ENCODE measurements at places on chromosomes 5 and 9.
A peak's percentile ranks its signal among the peaks of the same experiment; 100 is the strongest.

DNA sequence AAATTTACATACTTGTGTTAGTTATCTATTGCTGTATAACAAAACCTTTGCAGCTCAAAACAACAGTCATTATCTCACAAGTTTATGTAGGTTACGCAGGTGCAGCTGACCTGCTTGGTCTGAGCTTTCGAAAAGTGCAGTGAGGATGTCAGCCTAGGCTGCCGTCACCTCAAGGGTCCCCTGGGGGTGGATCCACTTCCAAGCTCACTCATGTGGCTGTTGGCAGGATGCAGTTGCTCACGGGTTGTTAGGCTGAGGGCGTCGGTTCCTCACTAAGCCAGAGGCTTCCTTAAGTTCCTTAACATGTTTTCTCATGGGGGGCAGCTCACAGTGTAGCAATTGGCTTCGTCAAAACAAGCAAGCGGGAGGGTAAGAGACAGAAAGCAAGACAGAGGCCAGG is 139.8 kb downstream of the DOCK8 start:
- DNase-seq, result no peak

GRCh38 chr9:19870988-19871387 is 82.2 kb upstream of the SLC24A2 start:
- no peak for DNase-seq

DNA sequence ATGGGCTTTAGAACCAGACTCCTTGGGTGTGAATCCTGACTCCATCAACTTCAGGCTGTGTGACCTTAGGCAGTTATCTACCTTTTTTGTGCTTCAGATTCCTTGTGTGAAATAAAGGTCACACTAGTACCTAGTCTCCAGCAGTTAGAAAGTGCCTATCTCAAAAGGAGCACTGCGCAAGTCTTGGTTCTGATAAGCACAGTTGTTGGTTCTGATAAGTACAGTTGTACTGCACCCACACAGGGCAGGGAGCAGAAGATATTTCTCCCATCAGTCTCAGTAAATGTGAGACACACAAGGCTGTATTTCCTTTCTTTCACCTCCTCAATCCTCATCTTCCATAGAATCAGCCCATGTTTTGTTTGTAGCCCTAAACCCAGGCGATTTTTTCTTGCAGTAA is 116.6 kb upstream of the DPYSL3 start:
- no peak for DNase-seq

GRCh38 chr9:88388886-88389605 is 802 bp downstream of the SPIN1 start:
- DNase-seq, result peak; percentile 8

GRCh38 chr5:149224282-149224681 is 47.4 kb upstream of the AFAP1L1 start:
- no peak for DNase-seq

GRCh38 chr9:120030847-120031246 is 549.1 kb downstream of the CDK5RAP2 start:
- DNase-seq, result no peak

GRCh38 chr9:106069241-106069640 is 374.9 kb downstream of the TMEM38B start:
- no peak for DNase-seq

- no peak for DNase-seq
Measured at GRCh38 chr9:88733651-88734421, 198.9 kb downstream of the NXNL2 start.

DNA sequence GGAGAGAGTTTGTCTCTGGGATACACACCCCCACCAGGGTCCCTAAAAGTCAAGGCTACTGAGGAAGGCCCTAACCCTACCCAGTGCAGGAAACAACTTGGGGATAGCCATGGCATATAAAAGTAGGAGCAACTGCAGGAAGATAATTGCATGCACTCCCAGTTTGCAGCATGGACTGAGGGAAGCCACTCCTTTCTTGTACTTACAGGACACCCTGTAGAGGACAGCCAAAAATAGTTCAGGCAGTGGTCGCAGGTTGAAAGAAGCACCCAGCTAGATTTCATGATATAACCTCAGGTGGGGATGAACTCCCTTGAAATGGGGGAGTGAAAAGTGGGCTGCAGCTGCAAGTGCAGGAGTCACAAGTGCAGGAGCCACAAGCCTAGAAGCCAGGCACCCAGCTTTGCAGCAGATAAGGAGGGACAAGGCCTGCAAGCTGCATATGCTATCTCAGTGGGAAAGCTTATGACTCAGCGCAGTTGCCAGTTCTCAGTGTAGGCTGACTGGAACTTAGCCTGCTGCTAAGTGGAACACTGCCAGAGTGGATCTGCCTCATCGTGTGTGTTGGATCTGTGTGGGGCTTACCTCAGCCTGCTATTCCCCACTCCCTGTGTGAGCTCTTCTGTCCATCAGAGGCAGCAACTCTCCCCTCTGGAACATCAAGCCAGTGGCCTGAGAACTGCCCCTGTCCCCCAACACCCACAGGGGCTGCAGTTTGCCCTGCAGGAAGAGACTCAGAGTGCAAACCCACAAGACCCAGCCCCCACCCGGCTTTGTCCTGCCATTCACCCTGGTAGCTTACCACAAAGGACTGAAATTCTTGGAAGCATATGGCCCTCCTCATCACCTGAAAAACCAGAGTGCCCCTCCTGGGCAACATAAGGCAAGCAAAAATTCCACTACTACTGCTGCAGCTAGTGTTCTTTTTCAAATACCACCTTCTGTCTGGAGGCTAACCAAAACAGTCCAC is 42.7 kb downstream of the CYLC2 start:
- DNase-seq, result no peak

DNA sequence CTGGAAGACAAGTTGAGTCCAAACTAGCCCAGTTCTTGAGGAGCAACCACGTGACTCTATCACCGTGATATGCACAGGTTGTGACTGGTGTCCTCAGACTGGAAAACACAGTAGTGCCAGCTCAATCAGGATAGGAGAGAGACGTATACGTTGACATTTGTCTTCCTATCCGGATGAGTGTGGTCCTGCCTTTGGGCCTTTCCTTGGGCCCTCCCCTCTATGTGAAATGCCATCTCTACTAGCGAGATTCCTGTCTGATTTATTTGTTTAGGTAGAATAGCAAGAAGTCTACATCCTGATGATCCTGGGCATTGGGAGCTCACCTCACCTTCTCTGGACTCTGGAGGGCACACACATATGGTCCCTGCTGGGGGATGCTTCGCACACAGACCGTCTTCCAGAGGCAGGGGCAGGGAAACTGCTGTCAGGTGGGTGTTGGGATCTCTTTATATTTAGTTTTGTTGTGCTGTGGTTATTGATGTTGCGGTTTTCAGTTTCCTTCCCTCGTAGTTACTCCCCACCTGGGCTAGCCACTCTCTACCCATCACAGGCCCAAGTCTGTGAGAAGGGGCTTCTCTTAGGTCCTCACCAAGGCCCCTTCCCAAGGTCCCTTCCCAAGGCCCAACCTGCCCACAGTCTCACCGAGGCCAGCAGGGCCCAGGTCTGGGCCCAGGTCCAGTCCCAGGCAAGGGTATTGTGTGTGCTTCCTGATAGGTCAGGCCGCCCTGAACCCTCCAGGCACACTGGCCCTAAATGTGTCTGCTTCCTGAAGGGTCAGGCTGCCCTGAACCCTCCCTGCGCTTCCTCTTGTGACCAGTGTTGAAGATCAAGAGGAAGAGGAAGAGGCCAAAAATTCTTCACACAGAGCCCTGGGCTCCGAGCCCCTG is 19.0 kb upstream of the SPINK4 start:
- DNase-seq, result no peak

DNA sequence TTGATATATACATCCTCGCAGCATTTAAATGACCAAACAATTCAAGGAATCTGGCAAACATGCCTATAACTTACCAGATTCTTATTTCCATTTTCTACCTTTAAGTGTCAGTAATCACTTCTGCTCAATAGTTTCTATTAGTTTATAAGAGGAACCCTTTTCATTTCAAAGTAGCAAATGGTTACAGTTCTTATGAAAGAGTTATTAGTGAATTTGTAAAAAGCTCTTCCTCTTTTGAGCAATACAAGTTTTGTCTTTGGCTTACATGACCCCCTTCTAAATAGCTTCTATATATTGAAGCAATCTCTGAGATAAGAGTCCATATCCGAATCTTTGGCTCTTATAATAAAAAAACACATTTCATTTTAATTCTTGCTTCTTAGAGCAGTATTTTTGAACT is 42.0 kb downstream of the ELL2 start:
- DNase-seq, result no peak

DNA sequence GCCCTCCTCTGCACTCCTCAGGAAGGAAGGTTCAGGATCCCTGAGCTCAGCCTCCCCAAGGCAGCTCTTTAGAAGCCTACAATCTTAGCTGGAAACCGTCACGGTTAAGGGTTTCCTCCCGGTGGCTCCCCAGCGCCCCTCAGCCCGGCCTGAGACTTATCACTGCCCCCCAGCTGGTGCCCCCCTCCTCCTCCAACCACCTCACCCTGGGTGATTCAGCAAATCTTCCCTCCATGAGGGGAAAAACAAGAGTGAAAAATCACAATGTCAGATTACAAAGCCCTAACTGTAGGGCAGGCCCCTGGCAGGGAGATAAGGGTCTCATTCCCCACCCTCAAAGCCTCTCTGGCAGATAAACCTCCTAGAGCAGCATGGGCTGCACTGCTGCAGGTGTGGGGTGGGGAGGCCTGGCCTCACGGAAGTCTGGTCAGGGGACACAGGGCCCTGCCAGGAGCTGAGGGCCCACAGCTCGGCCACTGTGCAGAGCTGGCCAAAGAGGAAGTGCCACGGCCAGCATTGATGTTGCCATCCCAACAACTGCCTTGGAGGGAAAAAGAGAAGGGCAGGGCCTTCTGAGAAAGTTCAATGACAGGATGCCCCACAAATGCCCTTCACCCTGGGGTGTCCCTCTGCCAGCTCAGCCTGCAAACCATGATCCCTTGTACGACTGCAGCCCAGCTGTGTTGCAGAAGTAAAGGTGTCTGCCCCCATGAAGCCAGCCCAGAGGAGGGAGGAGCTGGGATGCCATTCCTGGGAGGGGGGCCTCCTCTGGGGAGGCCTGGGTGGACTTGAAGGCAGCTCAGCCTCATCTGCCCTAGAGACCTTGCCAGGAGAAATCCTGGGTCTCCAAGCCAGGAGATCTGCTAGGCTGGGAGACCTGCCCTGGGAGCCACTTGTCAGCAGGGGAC is 25.9 kb downstream of the GFI1B start:
- no peak for DNase-seq

DNA sequence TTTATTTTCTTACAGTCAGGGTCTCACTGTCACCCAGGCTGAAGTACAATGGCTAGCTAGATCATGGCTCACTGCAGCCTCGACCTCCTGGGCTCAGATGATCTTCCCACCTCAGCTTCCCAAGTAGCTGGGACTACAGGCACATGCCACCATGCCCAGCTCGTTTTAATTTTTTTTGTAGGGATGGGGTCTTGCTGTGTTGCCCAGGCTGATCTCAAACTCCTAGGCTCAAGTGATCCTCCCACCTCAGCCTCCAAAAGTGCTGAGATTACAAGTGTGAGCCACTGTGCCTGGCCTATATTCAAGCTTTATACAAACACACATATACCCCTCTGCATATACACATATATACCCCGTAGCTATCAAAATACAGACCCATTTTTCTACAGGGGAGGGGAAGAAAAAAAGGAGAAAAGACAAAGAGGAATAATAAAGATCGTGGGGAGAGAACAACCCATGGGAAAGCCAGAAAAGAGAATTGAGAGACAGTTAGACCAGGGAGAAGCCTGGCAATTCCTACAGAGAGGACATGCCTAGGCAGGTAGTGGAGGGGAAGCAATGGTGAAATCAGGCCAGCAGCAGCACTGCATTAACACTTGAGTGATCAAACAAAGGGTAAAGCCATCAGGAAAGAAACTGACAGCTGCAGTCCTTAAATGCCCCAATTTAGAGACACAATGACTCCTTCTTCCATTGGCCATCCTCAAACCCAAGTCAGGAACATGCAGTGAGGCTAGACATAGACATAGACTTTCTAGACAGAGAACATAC is 102.7 kb downstream of the EFNA5 start:
- DNase-seq, result no peak

DNA sequence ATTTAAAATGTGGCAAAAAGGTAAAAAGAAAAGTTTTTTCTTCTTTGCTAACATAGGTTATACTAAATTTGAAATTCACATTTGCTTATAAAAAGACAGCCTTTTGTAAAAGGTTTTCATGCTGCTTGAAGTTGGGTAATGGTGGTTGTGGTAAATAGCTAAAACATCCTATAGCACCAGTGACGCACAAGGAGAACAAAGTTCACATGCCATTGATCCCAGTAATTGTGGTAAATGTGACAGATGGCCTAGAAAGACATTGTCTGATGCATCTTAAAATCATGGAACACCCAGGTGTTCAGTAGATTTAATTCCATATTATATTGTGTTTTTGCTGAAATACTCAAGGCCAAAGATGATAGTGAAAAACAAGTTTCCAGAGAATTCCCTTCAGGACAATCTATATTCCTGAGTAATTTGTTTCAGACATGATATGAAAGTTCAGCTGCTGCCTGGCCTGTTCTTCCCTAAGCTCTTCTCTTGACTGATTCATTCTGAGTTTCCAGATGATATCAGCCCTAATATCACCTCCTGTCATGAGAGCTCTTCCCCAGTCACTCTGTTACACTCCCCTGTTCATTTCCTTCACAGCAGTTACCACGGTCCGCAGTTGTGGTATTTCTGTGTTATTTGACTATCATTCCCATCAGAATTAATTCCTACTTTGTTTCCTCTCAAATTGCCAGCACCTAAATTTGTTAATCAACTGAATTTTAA is 4.6 kb upstream of the FBXL17 start:
- no peak for DNase-seq
